ENCODE measurements at places on chromosomes 13 and 19. TPM values are rescaled to one million over a fixed set of nuclear protein-coding genes. Genes with fewer than 3 reads are reported as not detected.

The ZNF613 gene
- 4.4 TPM for total RNA-seq

The CALR3 gene
- not detected for total RNA-seq

GRCh38 chr13:99269627-99270241 lies 11.6 kb upstream of the GPR18 start:
- peak; percentile 23 for DNase-seq

DNA sequence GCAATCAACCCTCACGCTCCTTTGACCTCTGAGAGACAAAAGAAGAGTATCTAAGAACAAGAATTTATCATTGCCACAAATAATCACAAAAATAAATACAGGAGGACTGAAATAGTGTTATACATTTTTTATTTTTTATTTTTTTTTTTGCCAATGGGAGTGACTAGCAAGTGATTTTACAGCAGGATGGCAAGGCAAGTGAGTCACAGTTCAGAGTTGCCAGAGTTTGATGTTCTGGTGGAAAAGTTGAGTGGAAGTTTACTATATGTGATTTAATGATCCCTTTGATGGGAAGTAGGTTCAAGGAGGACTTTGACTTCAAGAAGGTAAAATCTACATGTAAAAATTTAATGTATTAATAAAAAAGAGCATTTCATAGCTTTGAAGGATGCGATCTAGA lies 2691.4 kb downstream of the PCDH9 start:
- DNase-seq, result no peak

- DNase-seq, result no peak
Observed at GRCh38 chr13:51728275-51728673, 75.7 kb downstream of the DHRS12 start.

- DNase-seq, result no peak
Observed at GRCh38 chr13:76621705-76622104, 264.5 kb downstream of the KCTD12 start.

DNA sequence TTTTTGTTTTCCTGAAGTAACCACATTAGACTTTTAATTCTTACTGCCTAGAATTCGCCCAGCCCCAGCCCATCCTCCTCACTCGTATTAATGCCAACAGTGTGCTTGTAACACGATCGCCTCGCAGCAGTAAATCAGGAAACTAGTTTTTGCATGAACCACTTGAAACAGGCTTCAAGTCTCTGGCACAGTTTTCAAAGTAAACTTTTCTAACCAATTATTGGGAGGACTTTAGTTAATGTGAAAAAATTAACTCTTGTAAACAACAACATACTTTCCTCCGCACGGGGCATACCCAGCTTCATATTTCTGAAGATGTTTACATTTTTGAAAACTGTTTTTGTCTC lies 39.2 kb downstream of the TNFRSF19 start:
- peak; percentile 25 for DNase-seq

DNA sequence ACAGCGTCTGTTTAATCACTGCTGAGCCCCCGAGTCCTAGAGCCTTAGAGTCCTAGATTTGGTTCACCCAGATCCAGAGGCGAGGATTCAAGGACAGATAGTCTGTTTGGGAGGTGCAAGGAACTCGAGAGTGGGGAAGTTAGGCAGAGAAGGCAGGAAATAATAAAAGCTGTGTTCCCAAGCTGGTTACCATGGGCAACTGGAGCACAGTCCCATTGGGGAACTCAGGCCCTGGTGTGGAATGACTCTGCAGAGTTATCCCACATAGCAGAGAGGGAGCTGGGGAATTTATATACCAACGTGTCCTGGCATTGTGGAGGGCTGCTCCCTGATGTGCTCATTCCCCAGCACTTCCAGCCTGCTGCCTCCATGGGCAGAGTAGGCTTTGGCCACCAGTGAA lies 9.7 kb downstream of the IGSF23 start:
- no peak for DNase-seq

DNA sequence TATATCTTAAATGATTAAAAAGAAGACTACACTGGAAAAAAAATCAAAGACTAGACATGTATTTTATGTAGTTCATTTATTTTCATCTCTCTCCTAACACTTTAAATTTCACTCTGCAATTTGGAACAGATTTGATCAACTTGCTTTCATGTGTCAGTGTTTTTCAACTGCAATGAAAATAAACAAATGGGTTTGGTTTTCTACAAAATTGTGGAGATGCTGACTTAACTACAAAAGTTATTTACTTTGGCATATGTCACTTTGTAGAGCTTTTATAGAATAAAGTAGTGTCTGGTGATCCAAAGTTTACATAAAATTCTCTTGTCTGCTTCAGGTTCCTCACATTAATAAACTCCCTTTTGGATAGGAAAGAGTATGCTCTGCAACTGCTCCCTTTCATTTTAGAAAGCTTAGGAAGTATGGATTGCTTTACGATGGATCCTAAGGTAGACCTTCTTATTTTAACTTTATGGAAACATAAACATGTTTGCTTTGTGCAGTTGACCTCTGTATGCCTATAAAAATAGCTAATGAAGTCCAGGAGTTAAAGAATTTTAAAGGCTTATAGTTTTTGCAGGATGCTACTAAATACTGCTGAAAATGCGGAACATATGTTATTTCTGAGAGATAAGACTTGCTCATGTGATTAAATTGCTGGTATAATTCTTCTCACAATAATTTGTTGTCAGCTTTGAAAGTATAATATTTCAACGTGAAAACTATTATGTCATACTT lies 815.9 kb downstream of the PCDH9 start:
- DNase-seq, result no peak

- DNase-seq, result peak; percentile 48
Observed at GRCh38 chr13:93388701-93389100, 162.1 kb downstream of the GPC6 start.

- no peak for DNase-seq
Observed at GRCh38 chr13:114041493-114041892, 67.6 kb upstream of the C13orf46 start.
